ENCODE measurements at places on chromosomes 7 and 10.

DNA sequence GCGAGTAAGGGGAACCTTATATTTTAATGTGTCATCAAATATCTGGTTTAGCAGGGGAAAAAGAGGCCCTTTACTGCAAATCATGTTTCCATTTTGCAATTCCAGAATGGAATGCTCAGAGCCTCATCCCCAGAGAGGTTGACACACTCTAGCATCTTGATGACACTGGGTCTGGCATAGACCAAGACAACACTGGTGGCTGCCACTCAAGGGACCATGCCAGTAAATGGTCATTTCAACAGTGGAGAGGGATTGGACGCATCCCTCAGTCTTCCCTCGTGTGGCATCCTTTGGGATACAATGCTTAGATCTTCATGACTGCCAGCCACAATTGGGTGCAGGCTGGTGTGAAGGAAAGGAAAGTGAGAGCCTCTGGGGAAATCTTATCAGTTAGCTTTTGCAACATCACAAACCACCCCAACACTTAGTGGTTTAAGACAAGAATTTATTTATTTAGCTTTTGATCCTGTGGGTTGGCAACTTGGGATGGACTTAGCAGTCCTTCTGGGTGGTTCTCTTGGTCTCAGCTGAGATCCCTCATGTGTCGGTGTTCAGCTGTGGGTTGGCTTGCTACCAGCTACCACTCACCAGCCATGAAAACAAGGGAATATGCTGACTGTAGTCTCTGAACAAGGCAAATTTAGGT lies 21.6 kb downstream of the TACC2 start:
- DNase-seq: peak; percentile 5

GRCh38 chr10:35922876-35923600 lies 280.9 kb upstream of the FZD8 start:
- DNase-seq: no peak

GRCh38 chr10:17425584-17426262 lies 28.7 kb downstream of the ST8SIA6 start:
- no peak for DNase-seq

- no peak for DNase-seq
Observed at GRCh38 chr7:74087791-74088453, 4.3 kb downstream of the LIMK1 start.

DNA sequence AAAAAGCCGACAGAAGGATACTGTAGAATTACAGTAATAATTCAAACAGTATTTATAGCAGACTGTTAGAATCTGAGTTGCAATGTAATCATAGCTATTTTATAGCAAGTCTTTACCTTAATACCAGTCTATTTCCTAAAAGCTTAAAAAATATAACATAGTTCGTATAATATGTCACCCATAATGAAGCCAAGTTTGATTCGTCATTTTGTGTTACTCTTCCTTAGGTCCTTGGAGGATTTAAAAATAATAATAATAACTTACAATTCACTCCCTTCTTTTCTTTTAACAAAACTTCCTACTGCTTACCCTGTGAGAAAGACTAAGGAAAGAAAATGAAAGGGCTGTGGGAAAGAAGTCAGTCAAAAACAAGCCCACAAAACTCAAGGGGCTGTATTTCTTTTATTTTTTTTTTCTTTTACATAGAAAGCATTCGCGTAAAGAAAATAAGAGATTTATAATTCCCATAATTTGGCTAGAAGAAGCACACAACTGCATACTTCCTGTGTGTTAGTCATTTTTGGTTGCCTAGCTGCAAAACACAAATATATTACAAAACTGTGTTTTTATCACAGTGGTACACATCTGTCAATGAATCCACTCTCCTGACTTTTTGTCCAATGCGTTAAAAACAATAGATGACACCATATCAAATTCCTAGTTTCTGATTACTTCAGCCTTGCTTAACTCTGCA lies 187.2 kb upstream of the CELF2 start:
- no peak for DNase-seq

DNA sequence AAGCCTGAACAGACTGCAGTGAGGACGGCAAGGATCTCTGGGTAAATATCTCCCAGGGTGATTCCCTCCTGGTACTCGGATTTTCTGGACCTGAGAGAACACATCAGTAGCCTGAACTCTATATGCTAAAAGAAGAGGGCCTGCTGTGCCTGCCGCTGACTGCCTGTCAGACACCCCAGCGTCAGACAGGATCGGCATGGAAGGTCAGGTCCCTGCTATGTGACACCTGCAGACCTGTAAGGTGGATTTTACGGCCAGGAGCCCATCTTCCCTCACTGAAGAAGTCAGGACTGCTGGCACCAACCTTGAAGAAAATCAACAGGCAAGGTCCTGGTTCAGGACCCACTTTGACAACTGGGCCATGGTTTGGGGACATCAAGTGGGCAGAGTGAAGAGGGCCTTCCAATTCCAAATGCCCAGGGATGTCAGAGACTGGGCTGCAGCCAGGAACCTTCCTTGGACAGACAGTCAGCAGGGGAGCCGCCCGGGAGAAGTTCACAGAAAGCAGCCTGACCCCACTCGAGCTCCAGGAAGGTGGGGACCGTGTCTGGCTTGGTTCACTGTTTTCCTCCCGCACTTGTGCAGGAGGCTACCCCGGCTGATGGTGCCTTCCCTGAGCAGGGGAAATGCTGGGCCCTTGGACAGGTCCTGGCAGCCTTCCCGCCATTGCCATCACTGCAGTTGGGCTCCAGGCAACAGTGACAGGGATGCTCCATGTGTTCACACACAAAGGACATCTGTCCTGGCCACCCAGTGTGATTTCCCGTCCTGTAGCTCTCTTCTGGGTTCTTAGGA lies 91.8 kb upstream of the LANCL2 start:
- no peak for DNase-seq

DNA sequence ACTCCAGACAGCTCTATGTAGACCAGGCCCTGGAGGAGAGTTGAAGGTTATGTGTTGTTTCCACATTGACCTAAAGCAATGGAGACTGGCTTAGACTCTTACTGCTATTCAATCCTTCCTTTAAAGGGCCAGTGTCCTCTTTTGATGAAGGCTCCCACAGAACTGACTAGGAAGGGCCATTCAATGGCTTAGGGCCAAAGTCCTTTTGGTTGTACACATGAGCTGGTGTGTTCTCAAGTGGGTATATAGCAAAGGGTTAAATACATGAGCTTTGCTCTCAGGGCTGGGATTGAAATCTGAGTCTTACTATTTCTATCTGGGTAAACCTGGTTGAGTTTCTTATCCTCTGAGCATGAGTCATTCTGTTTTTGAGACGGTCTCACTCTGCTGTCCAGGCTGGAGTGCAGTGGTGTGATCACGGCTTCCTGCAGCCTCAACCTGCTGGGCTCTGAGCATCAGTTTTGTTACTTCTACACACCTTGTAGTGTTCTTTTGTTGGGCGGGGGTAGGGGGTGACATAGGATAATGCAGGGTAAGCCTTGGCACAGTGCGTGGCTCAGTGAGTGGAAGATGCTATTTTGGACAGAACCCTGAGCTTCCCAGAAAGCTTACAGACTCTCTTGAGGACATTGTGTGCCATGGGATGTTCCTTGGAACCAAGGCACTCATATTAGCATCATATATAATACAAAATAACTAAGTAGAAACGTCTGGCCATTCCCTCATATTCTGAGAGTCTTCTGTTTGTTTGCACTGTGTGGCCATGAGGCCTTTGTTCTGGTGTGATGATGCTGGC lies 90.1 kb downstream of the ABCC2 start:
- DNase-seq: no peak

DNA sequence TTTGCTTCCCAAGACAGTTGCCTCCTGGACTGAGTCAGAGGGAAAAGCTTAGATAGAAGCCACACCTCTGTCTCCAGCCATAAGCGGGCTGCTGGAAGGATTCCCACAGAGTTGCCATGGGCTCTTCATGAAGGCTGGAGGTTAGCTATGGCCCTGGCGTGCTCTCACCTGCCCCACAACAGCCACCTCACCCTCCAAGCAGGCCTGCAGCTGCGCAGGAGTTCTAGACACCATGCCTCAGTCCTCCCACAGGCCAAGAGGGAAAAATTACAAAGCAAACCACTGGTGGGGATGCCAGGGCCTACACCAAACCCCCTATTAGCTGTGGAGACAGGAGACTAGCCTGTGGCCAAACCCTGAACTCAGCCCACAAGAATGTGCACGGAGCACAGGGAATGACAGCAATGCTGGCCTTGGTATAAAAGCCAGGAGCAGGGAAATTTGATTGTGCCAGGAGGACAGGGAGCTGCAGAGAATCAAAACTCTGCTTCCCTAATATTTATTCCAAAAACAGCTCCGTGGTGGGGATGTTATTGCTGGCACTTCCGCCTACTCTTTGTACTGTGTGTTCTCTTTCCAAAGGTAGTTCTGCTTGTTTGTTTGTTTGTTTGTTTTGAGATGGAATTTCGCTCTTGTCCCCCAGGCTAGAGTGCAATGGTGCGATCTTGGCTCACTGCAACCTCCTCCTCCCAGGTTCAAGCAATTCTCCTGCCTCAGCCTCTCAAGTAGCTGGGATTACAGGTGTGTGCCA lies 60.3 kb upstream of the STK17A start:
- no peak for DNase-seq

GRCh38 chr7:35677582-35678356 lies 17.2 kb downstream of the HERPUD2 start:
- DNase-seq: no peak

GRCh38 chr7:132806834-132807233 lies 230.6 kb upstream of the PLXNA4 start:
- no peak for DNase-seq

- DNase-seq: peak; percentile 89
Observed at GRCh38 chr10:27252267-27253000, 11.8 kb upstream of the ACBD5 start.

DNA sequence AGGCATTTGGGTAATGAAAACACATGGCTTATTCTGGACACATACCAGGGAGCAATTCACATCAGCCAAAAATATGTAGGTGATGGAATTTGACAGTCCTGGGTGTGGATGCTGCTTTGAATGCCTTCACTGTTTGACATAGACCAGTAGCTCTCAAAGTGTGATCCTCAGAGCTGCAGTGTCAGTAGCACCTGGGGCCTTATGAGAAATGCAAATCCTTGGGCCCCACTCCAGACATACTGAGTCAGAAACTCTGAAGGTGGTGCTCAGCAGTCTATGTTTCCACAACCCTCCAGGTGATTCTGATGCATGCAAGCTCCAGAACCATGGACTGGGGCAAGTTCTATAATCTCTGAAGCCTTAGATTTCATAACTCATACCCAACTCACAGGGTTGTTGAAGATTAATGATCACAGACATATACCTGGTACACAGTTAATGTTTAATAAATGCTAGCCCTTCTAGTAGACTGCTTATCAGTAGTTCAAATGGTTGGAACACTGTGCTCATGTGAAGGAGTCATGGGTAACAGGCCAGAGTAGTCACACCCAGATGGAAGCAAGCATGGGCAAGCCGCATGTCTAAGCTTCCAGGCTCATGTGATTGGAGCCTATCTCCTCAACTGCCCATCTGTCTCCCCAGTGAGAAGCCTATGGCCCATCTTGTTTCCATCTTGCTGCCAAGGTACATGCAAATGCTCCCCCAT lies 715.7 kb downstream of the GRID1 start:
- no peak for DNase-seq

DNA sequence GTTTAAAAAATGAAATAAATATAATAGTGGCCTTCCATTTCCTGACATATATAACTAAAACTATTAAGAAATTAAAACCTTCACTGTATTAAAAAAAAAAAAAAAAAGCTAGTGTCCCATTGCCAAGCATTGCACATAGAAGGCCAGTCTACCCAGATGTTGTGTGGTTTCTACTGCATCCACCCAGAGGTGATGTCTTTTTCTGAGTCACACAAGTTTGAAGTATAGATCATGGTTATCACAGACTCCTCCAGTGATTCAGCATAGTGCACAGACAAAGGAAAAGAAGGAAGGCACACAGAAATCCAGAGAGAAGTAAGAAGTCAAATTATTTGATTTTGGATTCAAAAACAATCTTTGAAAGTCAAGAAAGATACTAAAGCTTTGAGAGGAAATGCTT lies 429.0 kb downstream of the ETV1 start:
- DNase-seq: no peak

GRCh38 chr7:3117081-3117480 lies 73.4 kb upstream of the CARD11 start:
- no peak for DNase-seq

- DNase-seq: no peak
Observed at GRCh38 chr7:97014145-97014750, 8.9 kb downstream of the DLX6 start.

GRCh38 chr7:107068156-107068555 lies 23.7 kb downstream of the PRKAR2B start:
- DNase-seq: no peak

DNA sequence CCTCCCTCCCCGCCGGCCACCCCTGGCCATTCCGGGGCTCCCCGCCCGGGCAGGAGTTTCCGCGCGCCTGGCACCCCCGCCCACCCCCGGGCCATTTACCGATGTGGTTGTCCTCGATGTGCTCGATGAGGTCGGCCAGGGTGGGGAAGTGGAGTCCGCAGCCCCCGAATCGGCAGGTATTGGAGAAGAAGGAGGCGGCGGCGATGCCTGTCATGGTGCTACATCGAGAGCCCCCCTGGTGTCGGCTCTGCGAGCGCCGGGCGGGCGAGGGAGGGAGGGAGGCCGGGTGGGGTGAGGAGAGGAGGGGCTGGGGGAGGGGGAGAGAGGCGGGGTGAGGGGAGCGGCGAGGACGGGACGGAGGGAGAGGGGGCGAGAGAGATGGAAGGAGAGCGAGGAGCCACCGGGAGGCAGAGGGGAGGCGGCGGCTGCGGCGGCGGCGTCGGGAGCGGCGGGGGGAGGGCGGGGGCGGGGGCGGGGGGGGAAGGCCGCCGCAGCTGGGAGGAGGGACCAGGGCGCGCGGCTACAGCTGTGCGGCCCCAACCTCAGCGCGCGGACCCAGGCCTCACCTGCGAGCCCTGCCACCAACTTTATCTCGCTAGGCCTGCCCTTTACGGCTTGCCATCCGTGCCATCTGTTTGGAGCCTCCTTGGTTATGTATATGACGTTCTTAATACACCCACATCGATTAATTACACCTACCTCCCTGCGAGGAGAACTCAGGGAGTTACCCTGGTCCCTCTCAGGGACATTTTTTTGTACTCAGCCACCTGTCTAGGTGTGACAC lies at the start of gene JAZF1:
JAZF1 (minus strand) TSS at position 432 of the 784 bp plus-strand sequence.
- peak; percentile 74 for DNase-seq

DNA sequence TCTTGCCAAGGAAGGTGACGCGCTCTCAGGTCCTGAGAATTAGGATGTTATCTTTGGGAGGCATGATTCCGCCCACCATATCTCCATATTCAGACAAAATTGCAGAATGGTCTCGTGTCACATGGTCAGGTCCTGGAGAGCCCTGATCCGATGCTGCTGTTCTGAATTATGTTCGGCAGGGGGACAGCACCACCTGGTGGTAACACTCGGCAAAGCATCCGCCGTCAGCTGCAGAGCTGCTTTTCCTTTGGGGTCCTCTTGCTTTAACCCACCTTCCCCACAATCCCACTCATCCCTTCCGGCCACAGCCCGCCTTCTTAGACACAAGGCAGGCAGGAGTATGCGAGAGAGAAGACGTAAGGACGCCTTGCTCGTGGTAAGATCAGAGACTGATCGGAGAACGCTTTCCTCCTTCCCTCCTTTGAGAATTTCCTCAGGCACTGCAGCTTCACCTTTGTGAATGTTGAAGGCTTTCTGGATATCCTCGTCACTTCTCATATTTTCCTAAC lies 327.8 kb upstream of the C7orf33 start:
- DNase-seq: peak; percentile 58

GRCh38 chr7:137003086-137003485 lies 134.6 kb downstream of the CHRM2 start:
- no peak for DNase-seq

GRCh38 chr7:106417273-106417902 lies 132.6 kb upstream of the NAMPT start:
- no peak for DNase-seq

GRCh38 chr7:41925946-41926345 lies 223.1 kb upstream of the INHBA start:
- DNase-seq: no peak
